ENCODE measurements at places on chromosomes 4 and X. TPM values are rescaled to one million over a fixed set of nuclear protein-coding genes. Genes with fewer than 3 reads are reported as not detected.

DNA sequence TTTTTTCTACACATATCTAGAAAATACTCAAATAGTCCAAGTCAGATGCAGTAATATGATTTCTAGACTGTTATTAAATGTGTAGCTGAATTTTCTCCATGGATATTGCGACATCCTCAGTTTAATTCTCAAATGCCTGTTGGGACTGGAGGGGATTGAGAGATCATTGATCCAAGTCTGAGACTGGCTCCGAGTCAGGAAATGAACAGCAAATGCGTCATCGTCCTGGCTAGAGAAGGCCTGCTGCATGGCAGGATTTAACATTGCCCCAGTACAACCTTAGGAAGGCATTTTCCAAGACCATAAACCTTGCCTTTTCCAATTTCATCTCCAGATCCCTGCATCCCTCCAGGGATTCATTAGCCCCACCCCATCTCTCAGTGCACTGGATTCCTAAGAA is 56.6 kb upstream of the SLC6A14 start:
- DNase-seq, result peak; percentile 54

- DNase-seq, result no peak
These were observed 5.8 kb downstream of the SRPX start for GRCh38 chrX:38214551-38215531.

DNA sequence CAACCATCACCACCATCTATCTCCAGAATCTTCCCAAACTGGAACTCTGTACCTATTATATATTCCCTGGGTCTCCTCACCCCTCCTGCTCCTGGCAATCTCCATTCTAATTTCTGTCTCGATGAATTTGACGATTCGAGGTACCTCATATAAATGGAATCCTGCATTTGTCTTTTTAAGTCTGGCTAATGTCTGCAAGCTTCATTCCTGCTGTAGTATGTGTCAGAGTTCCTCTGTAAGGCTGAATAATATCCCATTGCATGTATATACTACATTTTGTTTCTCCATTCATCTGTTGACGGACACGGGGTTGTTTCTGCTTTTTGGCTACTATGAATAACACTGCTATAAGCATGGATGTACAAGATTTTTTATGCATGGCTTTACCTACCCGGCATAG is 19.5 kb downstream of the PRKG2 start:
- DNase-seq, result no peak

DNA sequence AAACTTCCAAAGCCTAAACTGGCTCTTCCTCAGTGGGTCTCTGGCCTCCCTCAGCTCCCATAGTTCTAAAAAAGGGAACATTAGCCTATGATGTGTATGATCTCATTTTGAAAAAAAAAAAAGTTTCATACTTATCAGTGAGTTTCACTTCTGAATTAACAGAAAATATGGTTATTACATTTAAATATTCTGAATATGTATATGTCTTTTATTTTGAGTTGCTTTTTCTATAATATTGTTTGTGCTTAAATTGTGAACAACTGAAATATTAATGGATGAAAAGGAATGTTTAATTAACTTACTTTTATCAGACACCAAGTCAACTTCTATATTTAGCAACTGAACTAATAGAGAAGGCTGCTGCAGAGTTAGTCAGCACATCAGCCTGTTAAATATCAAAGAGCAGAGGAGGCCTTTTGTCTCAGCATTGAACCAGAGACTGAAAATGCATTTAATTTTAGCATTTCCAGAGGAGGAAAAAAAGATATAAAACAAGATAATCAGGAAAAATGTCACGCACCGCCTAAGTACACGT is 20.4 kb upstream of the FHL1 start:
- no peak for DNase-seq

GRCh38 chr4:39446842-39447573 is 11.7 kb downstream of the RPL9 start:
- peak; percentile 70 for DNase-seq

DNA sequence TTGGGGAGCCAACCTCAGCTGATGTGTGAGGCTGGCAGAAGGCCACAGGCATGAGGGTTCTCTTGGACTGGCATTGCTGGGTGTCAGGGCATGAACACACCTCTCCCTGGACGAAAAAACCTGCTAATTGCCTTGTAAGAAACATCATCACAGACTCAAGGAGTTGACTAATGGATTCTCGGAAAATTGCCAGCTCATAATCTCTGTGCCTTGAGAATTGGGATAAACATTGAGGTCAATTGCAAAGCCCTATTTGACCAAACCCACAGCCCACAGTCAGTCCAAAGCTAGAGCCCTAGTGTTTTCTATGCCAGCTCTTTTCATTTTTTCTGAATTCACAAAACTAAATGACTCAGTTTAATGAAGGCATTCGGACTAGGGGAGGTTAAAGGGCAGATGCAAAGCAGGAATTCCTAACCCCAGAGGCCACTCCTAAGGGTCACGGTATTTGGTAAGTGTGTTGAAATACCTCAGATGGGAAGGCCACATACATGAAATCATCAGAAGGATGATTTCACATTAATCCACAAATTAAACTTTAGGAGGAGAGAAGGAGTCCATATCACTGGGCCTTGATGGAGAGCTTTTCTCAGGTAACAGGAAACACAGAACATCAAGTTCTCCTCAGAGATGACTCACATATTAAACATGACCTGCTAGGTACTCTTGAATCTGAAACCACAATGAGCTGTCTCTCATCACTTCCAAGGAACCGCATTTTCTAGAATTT is 39.0 kb upstream of the RASL11B start:
- no peak for DNase-seq

DNA sequence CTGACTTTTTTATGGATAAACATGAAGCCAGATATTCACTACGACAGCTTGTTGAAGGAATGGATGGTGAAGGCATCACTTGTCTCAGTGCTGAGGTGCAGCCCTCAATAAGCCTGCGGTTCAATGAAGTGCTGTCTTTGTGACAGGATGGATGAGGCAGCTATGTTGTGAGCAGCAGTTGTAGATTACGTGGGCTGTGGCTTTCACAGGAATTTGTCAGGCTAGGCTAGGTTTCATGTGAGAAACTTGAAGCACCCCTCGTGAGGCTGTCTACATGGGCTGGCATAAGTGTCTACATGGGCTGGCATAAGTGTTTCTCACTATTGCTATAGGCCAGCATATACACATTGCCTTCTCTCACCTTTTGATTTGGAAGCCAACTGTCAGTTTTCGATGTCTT is 1050.0 kb downstream of the ADGRL3 start:
- DNase-seq, result no peak

DNA sequence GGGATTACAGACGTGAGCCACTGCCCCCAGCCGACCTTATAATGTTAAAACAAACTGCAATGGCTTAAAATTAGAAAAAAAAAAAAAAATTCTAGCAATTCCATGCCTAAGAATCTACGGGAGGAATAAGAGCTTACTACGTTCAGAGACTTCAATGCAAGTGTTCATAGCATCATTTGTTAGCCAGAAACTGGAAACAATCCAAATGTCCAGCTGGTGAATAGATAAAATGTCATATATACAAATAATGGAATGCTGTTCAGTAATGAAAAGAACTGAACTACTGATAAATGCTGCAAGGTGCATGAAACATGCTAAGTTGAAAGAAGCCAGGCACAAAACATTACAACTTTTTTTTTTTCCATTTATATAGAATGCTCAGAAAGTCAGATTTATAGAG is 5.3 kb downstream of the EXOSC9 start:
- no peak for DNase-seq

- DNase-seq, result no peak
These were observed 33.4 kb downstream of the SLC2A9 start for GRCh38 chr4:9987749-9988362.

DNA sequence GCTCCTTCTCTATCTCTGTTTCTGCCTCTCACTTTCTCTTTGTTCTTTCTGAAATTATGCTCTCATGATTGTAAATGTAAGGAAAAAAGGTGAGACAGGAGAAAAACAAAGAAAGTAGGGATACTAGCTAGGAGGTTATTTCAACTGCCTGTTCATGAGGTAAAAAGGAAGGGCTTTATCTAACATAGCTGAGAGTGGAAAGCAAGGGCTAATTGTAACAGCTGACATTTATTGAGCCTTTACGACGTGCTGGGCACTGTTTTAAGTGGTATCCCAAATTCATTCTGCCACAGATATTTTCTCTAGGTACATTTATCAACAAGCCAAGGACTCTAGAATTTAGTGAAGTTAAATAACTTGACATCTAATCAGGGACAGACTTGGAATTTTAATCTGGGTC is 133.1 kb upstream of the GNPDA2 start:
- no peak for DNase-seq

DNA sequence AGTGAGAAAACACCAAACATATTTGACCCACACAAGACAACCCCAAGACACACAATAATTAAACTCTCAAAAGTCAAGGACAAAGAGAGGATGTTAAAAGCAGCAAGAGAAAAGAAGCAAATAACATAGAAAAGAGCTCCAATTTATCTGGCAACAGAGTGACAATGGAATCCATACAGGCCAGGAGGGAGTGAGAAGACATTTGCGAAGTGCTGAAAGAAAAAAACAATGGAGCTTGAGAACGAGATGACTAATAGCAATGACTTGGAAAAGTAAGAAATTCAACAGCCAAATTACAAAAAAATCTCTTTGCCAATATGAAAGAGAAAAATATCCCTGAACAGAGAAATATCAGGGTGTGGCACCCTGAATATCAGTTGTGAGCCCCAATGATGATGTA is 61.6 kb downstream of the MAD2L1 start:
- DNase-seq, result no peak

- no peak for DNase-seq
These were observed 281.7 kb upstream of the PITX2 start for GRCh38 chr4:110904435-110905065.

GRCh38 chrX:121245763-121246162 is 198.4 kb downstream of the GLUD2 start:
- DNase-seq, result no peak

DNA sequence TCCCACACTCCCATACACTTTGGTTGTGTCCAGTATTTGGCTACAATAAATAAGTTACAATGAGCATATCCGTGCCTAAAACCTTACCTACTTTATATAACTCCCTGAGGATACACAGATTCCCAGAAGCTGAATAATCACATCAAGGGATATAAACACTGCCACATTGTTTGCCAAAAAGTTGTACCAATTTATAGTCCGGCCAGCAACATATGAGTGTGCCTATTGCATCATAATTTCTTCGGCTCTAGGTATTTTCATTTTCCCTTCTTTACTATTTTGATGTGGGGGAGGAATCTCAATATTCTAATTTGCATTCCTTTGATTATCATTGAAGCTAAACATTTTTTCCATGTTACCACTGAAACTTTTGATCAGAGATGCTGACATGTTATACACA is 146.4 kb downstream of the PCDH19 start:
- no peak for DNase-seq

- no peak for DNase-seq
These were observed 108.3 kb upstream of the TAPT1 start for GRCh38 chr4:16334601-16335000.

- DNase-seq, result no peak
These were observed 218.6 kb downstream of the PRDM5 start for GRCh38 chr4:120703908-120704307.

DNA sequence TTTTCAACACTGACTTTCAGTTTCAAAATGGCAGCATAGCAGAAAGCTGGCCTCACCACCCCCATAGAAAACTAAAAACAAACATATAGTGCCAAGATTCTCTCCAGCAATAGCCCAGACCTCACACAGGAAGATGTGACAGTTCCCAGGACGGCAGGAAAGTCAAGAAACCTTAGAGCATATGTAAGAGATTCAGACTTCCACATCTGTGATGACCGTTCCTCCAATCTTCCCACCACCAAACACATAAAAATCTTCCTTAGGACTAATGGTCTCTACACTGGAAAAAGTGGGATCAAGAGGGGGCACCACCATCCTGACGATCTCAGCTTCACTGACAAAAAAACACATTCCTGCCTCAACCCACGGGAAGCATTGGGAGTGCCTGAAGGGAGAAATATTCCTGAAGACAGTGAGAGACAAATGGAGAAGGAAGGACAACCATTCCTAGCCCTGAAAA is 134.1 kb upstream of the CPXCR1 start:
- DNase-seq, result no peak

GRCh38 chrX:66625525-66625924 is 13.4 kb downstream of the EDA2R start:
- no peak for DNase-seq

GRCh38 chr4:77040270-77040669 is 35.5 kb downstream of the CCNI start:
- DNase-seq, result no peak

- DNase-seq, result no peak
These were observed 8.8 kb downstream of the DIPK2B start for GRCh38 chrX:45191820-45192409.

- DNase-seq, result no peak
These were observed 1.1 kb downstream of the BMPR1B start for GRCh38 chr4:94758700-94759399.

- DNase-seq, result no peak
These were observed 37.5 kb upstream of the RASGEF1B start for GRCh38 chr4:81509191-81509590.

- DNase-seq, result no peak
These were observed 5.7 kb downstream of the CD99 start for GRCh38 chrX:2696698-2697215.

DNA sequence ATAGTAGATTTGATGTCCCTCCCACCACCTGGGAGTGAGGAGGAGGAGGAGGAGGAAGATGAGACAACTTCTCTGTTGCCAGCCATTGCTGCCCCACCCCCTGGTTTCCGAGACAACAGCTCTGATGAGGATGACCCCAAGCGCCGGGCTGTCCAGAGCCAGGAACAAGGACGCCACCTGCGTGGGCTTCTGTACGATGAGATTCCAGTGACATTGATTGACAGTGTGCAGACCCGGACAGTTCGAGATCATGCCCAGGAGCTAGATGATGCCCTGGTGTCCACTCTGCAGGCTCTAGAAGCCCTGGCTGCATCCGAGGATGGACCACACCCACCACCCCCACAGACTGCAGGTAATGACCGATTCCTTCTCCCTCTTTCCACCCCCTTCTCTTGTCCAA is 30.5 kb upstream of the PRPS1 start:
- no peak for DNase-seq

GRCh38 chr4:112099701-112100297 is 45.5 kb upstream of the FAM241A start:
- no peak for DNase-seq

- no peak for DNase-seq
These were observed 90.8 kb downstream of the AASDH start for GRCh38 chr4:56296526-56296925.

GRCh38 chrX:31580227-31580626 is 508.4 kb upstream of the FTHL17 start:
- DNase-seq, result no peak

- no peak for DNase-seq
These were observed 86.1 kb downstream of the CENPC start for GRCh38 chr4:67459164-67459563.

Gene MAGEB17
- not detected for total RNA-seq

Gene FAAH2
- total RNA-seq, result 1.4 TPM

Gene FDCSP
- not detected for total RNA-seq

Gene SATL1
- not detected for total RNA-seq

Gene GATA1
- 0.76 TPM for total RNA-seq

Gene SHOX
- 0.36 TPM for total RNA-seq

Gene VCX3A
- not detected for total RNA-seq

Gene BMPR1B
- total RNA-seq, result 39.9 TPM

Gene VSIG4
- 31.8 TPM for total RNA-seq

Gene MAGEA2B
- total RNA-seq, result not detected

Gene FAM9C
- not detected for total RNA-seq

Gene IL13RA2
- total RNA-seq, result 1.5 TPM

Gene GYG2
- 10.9 TPM for total RNA-seq

Gene UBQLN2
- total RNA-seq, result 32.6 TPM

Measured in sciatic nerve (tissue), 2 donors.